ENCODE measurements at places on chromosomes 2 and 18. TPM values are rescaled to one million over a fixed set of nuclear protein-coding genes. Genes with fewer than 3 reads are reported as not detected.

AFTPH gene
- 26.8 TPM for total RNA-seq

SCN7A gene
- not detected for total RNA-seq

CIB4 gene
- not detected for total RNA-seq

LOXL3 gene
- 0.99 TPM for total RNA-seq

PAIP2B gene
- 0.54 TPM for total RNA-seq

NEU2 gene
- not detected for total RNA-seq

ZNF519 gene
- total RNA-seq = 3.3 TPM

SLC19A3 gene
- 0.09 TPM for total RNA-seq

AGXT gene
- not detected for total RNA-seq

ERFE gene
- total RNA-seq = 0.66 TPM

All from endothelial cell of coronary artery (primary cell).